ENCODE measurements at places on chromosomes 5 and 9. TPM values are rescaled to one million over a fixed set of nuclear protein-coding genes. Genes with fewer than 3 reads are reported as not detected.

DNA sequence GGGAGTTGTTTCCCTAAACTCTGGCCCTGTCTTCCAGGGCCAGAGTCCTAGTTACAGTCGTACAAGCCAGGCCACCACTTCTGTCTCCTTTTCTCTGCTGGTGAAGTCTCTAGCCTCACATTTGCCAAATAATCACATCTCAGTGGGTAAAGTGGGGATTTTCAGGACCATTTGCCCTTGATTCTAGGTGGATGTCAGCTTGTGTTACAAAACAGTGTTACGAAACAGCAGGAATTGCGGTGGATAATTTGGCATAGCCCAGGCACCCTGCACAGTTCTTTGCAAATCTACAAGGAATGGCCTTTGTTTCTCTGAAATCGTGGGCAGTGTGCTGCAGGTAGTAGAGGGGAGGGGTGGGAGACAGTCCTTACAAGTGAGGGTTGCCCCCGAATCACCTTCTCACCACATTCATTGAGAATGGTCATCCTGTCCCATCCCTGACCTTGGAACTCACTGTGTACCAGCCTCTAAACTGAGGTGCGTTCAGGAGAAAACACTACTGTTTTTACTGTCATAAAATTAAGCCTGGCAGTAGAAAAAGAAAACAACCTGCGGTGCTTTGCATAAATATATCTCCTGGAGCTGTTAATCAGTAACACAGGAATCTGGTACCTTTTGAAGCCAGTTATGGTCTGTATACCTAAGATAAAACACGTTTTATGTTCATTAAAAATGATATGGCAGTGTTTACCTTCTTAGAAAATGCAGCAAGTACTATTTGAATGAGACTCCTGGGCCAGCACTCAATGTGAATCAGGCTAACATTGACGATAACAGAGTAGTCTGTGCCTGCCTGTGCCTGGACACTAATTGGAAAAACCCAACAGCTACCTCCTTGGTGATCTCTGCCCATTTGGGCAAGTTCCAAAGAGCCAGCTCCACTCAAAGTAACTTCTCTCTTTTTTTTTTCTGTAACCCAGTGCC lies 44.3 kb downstream of the CYSTM1 start:
- DNase-seq = no peak

- DNase-seq = no peak
Observed at GRCh38 chr9:3756071-3756470, 230.3 kb upstream of the RFX3 start.

DNA sequence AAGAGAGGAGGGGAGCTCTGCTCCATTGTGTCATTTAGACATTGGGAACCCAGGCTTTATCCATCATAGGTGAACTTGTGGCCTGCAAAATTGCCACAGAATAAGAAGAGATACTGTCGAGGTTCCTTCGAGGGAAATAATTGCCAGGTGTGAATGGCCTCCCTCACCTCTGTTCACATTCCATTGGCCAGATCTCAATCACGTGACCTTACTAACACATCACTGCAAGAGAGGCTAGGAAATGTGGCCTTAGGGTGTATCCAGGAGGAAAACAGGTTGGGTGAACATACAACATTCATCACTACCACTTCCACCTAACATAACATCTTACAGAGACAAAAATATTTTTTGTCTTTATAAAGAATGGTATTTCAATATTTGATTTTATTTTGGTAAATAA lies 182.1 kb downstream of the FBXL7 start:
- DNase-seq = no peak

- DNase-seq = no peak
Observed at GRCh38 chr5:174491265-174491664, 233.1 kb upstream of the MSX2 start.

GRCh38 chr5:105806596-105806995 lies 1864.1 kb downstream of the EFNA5 start:
- DNase-seq = no peak

GRCh38 chr9:96779089-96779488 lies 1.2 kb upstream of the ZNF510 start:
- no peak for DNase-seq

The NUDT12 gene
- 15.7 TPM for total RNA-seq

The ADRB2 gene
- 5.7 TPM for total RNA-seq
